Keratinocyte (primary cell): ENCODE measurements at places on chromosomes 7 and 10. TPM values are rescaled to one million over a fixed set of nuclear protein-coding genes. Genes with fewer than 3 reads are reported as not detected.

Gene PKD2L1
- polyA plus RNA-seq = not detected in 3 replicates

Gene ARHGEF5
- polyA plus RNA-seq = 24.2 to 41.0 TPM (median 24.7 TPM) in 3 replicates

Gene AMPH
- 0.06 TPM in 1 of 3 replicates, not detected in the others for polyA plus RNA-seq

GRCh38 chr7:93958216-93958615, 36.7 kb downstream of the GNG11 start:
- H3K36me3 ChIP-seq = no peaks in the 10 kb centered on the region
- H3K27me3 ChIP-seq = no peaks in the 10 kb centered on the region

DNA sequence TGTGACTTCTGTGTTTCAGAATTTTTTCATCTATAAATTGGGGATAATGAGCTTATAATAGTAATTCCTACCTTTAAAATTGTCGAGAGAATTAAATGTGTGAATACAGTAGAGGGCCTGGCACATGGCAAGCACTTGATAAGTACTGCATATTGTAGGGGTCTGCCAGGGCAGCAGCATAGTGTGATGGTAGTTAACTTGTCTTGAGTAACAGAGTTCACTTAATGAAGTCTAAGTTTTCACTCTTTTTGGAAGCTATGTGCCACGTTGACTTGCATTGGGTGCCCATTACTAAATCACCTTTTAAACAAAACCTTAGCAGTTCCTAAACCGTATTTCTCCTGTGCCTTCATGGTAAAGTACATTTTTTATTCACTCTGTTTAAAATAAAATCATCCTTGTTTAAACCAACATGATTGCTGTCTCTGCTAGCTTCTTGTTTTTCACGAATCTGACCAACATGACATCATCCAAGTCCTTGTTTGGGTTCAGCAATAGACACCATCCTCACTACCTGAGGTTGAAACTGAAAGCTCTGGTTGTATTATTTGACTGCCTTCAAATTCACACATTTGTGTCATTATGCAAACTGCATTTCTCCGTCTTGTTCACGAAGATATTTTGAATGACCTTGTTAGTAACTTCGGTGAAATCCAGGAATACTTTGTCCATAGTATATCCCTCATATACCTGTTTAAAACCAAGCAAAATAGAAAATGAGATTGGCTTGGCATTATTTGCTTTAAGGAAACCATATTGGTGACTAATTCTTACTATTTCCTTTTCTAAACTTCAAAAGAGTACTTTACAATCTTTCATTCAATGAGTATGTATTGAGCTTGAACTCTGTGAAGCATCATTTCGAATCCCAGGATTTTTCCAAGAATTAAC, 340.2 kb downstream of the SUGCT start:
- no peak overlapping the region for H3K27ac ChIP-seq
- no peaks in the 10 kb centered on the region for H3K4me1 ChIP-seq
- no peaks in the 10 kb centered on the region for H3K27me3 ChIP-seq
- H3K4me3 ChIP-seq = no peak overlapping the region

- no peaks in the 10 kb centered on the region for H3K36me3 ChIP-seq
- H3K4me1 ChIP-seq = peaks cover 7% of the 10 kb centered on the region
These were observed 47.5 kb upstream of the AGR3 start for GRCh38 chr7:16929146-16929762.
